Activated T-helper 17 cell treated with anti-CD3 and anti-CD28 coated beads, Interleukin-2, amount 50 U/mL, for 72 hours (primary cell): ENCODE measurements at places on chromosomes 3 and 15.

GRCh38 chr3:30964612-30965011 lies 70.2 kb upstream of the GADL1 start:
- peak; percentile 100 for ATAC-seq

DNA sequence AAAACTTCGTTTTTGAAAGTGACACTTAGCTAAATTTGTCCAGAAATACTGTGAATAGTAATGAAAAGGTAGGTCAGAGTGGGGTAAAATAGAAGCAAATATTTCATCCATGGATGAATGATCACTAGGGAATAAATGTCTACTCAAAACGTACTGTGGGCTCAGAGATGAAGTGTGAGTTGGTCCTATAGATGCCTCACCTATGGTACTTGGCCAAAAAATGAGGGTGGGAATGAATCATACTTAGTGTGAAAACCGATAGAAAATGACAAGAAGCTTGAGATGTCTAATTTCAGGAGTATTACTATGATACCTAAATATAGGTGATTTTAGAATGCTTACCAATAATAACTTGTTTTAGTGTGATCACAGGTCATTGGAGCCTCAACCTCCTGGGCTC lies 155.9 kb downstream of the GMNC start:
- ATAC-seq = peak; percentile 90

DNA sequence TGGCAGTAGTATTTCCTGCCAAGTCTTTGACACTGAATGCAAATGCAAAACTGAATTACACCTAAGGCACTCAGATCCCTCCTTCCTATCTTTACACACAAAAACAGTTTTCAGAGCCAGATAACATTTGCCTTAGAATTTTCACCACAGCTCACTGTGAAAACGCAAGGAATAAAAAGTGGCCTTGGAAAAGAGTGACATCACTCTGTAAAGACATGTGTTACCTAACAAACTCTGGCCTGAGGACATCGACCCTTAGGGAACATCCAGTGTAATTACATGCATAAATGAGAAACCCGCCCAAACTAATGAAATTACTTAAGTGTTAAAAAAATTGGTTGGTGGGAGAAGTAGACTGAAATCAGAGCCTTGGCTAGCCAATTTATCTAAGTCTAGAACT lies 88.9 kb downstream of the PLOD2 start:
- no peak for ATAC-seq

DNA sequence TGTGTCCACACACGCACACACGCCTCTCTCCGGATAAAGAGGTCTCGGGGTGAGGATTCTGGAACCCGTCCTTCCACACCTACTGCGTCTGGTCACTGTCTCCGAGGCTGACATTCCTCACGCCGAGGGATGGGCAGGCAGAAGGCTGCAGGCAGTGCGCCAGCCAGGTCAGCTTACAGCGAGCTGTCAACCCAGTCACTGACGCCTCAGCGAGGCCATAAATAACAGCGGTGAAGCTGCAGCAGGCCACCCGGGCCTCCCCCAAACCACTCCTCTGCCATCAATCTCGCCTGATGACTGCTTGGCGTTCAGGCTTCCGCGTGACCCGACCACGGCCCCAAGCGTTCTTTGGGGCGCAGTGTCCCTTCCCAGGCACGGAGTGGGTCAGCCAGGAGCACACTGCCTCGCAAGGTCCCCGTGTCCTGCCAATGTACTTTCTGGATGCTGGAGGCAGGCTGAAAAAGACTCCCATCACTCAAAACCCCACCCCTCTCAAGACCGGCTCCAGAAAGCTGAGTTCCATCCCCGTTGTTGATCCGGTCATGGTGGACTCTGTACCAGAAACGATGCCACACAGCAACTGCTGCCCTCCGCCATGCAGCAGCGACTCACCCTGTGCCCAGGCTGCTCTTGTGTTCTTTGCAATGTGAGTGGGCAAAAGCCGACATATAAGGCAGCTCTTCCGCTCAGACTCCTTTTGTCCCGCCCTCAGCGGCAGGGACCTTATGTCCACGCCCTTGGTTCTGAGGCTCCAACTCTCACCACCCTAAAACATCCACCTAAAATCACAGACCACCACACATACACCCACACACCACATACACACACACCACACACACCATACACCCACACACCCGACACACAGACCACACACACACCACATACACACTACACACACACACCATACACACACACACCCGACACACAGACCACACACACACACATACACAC lies 27.1 kb downstream of the CPN2 start:
- peak; percentile 69 for ATAC-seq

GRCh38 chr15:59833366-59833765 lies 144.2 kb upstream of the BNIP2 start:
- no peak for ATAC-seq

DNA sequence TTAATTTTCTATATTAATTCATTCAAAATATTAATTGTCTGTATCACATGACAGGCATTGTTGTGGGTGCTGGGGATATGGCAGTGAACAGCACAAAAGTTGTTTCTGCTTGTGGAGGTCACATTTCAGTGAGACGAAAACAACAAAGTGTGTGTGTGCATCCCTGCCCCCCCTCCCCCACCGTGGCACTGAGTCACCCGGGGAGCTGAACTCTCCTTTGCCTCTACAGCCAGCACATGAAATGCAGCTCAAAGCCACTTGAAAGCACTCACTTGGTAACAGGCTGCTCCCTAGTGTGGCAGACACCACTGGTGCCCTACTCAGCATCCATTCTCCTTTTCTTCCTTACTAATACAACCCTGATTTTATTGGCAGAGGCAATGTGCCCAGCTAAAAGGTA lies 16.9 kb upstream of the SCAMP5 start:
- peak; percentile 87 for ATAC-seq

GRCh38 chr3:60501314-60501713 lies 749.9 kb downstream of the FHIT start:
- ATAC-seq = no peak

DNA sequence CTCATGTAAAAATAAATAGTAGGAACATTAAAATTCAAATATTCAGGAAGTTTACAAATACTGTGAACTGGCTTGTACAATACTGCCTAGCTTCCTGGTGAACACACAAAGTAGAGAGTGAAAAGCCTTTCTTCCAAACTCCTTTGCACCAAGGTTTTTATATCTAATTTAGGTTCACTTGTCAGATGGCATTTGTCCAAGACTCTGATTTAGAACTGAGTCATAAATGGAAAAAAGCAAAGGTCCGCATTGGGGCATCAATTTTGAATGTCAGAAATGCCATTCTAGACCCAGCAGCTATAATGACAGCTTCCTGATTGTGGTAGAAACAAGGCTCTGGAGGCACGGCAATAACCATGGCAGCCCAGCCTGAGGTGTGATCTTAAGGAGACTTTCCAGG lies 160.7 kb downstream of the PDE8A start:
- no peak for ATAC-seq

DNA sequence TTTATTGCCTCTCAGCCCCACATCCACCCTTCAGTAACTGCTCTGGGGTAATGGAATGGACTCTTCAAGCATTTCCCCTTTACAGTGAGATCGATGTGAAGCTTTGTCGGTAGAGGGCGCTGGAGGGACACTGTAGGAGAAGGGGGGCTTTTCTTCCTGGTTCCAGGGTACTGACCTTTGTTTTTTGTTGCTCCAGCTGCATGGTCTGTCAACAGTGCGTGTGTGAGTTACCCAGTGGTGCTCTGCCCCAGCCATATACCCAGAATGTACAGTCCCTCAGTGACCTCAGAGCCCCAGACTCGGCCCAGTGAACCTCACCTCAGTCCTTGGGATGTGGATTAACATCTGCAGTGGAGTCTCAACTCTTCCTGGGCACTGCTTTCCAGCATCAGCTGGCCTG lies 180.3 kb upstream of the TSC22D2 start:
- ATAC-seq = no peak

- no peak for ATAC-seq
Observed at GRCh38 chr15:101411581-101411980, 77.9 kb downstream of the PCSK6 start.

DNA sequence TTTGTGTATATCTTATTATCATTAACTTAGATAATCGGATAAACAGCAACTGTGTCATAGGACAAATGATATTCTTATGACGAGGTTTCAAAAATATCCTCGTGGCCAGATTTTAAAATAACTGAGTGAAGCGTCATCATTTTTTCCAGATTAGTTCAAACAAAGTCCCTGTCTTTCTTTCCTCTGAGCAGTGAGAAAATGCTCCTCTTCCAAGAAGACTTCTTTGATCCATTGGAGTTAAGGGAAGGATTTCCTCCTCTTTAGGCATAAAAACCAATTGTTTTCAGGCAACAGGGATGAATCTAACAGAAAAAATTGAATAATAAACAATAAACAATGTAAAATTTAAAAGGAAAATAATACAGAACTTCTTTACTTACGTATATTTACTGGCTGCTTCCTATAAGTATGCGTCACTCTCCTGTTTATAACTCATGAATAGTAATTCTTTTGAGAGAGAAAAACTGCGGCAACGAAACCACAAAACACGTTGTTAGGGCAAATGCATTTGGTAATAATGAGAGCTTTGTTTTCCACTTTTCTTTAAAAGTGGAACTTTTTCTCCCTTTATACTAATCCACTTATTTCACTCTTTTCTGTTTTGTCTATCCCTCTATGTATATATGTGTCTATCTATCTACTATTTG lies 419.4 kb upstream of the ONECUT1 start:
- ATAC-seq = no peak
